Liver (tissue), 10 donors: ENCODE measurements at places on chromosomes 1 and 21.
A peak's percentile ranks its signal among the peaks of the same experiment; 100 is the strongest.

DNA sequence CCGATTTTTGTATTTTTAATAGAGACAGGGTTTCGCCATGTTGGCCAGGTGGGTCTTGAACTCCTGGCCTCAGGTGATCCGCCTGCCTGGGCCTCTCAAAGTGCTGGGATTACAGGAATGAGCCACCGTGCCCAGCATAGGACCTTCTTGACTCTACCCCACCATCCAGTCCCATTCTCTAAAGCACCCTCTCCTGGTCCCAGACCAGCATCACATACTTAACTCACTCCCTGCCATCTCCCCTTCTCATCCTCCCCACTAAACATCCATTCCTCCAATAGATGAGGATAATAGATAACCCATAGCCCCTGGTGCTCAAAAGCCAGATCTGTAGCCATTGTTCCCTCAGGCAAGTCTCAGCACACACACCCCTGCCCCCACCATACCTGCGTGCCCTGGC, 2.1 kb downstream of the ENTREP3 start:
- no peak for DNase-seq

DNA sequence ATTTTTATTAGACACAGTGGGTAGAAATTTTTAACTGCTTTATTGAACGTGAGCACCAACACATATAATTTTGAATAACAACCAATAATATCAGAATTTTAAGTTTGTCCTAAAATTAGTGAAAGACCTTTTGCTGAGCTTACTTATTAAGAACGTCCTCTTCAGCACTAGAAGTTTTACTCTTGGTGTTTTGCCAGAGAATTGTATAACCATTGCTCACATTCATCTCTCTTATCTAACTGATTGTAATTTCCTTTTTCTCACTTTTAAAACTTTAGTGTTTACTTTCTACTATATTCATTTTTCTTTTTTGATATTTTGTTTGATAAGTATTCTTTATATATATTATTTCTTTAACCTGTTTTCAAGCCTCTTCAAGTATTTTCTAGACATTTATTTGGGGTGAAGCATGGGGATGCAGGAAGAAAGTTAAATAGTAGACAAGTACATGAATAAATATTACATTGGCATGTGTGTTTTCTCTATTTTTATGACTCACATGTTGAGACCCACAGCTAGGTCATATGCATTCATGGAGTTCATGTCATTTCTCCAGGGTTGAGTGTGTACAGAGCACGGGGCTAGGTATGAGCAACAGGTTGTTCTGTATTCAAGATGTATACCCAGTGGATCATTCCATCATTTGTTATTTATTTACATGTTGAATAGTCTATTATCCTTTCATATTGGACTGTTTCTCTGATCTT, 90.6 kb downstream of the ATP6V1G3 start:
- no peak for DNase-seq

DNA sequence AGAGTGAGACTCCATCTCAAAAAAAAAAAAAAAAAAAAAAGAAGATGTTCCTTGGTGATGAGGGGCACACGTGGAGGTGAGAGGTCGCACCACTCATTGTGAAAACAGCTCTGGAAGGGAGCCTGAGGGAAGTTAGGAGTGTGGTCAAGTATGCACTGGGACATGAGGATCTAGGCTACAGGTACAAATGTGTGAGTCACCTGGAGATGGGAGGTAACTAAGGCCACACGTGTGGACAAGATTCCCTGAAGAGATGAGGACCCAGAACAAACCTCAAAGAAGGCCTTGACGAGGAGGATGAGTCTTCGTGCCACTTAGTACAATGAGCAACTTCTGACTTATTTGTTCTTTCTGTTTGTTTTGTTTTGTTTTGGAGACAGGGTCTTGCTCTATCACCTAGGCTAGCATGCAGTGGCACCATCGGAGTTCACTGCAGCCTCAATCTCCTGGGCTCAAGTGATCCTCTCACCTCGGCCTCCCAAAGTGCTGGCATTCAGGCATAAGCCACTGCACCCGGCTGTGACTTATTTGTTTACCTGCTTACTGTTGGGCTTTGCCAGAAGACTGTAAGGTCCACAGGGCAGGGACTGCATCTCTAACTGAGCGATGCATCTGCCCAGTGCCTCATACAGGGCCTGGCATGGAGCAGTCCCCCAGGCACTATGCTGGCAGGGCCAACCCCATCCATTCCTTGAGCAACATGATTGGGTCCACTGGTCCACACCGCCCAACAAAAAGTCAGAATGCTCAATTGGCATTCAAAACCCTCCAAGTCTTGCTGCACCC, 6.4 kb downstream of the ASAP3 start:
- DNase-seq: no peak

DNA sequence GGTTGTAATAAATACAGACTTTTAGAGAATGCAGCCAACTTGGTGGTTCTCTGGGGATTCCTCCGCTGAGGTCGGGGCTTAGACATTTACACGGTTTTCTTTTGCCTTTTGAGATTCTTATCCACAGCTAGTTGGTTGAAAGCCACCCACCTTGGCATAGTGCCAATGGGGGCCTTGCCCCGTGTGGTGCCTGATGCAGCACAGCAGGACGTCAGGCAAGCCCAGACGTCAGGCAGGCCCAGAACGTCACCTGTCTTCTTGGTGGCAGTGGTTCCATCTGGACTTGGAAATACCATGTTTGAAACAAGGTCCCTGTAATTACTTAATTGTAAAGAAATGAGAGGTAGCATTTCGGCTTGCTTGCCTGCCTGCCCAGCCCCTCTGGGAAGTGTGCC, 78.5 kb downstream of the GALNT2 start:
- peak; percentile 71 for DNase-seq

DNA sequence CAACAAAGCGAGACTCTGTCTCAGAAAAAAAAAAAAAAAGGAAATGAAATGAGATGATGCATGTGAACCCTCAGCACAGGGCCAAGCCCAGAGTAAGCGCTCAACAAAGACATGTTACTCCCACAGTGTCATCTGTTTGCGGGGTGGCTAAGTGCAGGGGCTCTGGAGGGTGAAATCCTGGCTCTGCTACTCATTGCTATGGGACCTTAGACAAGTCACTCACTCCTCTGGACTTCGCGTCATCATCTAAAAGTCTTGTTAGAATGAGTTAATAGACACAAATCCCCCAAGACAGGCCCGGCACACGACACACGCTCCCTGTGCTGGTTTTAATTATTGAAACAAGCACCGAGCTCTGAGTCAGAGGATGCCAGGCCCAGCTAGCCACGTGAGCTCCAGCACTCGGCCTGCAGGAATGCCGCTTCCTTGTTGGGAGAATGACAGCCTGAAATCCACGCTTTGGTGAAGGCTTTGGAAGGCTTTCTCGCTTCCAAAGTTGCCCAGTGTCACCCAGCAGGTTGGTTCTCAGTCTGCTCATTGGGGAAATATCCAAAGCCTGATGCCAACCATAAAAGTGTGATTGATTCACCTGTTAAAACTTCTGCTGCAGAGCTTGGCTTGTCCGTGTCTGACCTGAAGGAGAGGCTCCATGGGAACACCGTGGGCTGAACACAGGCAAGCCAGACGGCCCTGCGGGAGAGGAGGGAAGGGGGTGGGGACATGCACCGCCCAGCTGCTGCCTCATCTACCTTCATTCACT, 36.7 kb upstream of the TARDBP start:
- DNase-seq: no peak

DNA sequence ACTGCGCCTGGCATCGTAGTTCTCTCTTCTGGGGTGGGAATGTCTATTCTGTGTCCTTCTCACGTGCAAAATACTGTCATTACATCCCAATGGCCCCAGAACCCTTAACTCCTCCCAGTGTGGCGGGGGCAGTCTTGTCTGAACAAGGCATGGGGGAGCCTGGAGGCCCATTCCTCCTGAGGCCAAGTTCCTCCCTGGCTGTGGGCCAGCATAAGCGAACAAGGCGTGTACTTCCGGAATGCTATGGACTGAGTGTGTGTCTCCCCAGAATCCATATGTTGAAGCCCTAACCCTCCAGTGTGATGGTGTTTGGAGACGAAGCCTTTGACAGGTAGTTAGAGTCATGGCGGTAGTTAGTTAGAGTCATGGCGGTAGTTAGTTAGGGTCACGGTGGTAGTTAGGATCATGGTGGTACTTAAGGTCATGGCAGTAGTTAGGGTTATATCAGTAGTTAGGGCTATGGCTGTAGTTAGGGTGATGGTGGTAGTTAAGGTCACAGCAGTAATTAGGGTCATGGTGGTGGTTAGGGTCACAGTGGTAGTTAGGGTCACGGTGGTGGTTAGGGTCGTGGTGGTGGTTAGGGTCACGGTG, 71.0 kb downstream of the PRKCZ start:
- no peak for DNase-seq

DNA sequence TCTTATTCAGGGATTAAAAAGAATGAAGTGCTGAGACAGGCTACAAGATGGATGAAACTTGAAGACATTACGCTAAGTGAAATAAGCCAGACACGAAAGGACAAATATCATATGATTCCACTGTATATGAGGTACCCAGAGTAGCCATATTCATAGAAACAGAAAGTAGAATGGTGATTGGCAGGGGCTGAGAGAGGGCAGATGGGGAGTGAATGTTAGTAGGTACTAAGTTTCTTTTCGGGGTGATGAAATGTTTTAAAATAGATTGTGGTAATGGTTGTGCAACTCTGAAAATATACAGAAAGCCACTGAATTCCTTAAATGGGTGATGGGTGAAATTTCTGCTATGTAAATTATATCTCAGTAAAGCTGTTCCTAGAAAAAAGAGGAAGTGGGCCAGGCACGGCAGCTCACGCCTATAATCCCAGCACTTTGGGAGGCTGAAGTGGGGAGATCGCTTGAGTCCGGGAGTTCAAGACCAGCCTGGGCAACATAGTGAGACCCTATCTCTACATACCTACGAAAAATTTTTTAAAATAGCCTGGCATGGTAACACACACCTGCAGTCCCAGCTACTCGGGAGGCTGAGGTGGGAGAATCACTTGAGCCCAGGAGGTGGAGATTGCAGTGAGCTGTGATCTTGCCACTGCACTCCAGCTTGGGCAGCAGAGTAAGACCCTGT, 15.9 kb downstream of the SLC27A3 start:
- no peak for DNase-seq

DNA sequence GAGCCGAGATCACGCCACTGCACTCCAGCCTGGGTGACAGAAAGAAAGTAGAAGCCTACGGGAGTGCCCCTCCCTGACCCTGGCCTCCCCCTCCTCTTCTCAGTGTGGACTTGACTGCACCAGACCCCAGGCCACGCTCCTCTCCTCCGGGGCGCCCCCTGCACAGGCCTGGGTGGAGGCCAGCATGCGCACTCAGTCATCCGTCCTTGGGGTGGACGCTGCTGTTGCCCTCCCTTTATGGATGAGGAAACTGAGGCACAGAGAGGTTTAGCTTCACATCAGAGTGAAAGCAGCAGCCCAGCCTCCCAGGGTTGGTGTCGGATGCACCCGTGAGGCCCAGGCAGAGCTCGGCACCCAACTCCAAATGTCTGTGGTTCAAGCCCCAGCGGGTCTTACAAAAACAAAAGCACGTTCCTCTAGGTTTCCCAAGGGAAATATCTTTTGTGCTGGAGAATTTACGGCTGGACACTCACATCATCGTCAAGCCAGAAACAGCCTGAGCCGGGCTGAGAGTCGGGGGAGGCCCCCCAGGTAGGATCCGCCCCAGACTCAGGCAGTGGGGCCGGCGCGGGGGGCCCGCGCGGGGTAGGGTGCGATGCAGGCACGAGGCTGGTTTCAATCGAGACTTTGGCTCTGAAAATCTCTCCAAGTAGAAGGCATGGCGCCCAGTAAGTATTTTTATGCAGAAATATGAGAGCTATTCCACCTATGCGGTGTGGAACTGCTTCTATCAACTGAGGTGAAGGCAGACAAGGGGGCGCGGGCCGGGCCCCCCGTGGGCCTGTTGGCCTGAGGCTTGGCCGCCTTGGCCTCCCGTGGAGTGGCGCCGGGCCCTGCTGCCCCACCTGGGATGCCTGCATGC, 36.6 kb downstream of the MORN1 start:
- DNase-seq: no peak

- DNase-seq: no peak
These were observed 120.2 kb downstream of the ROR1 start for GRCh38 chr1:63893976-63894375.

DNA sequence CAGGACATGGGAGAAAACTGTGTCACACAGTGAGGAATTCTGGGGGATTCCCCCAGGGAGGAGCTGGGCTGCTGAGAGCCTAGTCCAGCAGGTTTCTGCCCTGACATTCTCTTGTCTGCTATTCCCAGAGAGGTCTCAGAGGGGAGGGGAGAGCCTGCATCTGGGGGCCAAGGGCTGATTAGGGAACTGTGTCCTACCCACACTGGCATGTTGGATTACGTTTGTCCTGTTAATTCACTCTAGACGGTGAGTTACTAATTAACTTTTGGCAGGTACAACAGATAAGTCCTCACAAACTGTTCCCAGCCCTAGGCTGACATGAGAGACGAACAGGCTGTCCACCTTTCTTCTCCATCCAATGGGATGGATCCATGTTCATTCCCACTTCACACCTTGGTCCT, 2.6 kb upstream of the SH3BGRL3 start:
- DNase-seq: no peak

DNA sequence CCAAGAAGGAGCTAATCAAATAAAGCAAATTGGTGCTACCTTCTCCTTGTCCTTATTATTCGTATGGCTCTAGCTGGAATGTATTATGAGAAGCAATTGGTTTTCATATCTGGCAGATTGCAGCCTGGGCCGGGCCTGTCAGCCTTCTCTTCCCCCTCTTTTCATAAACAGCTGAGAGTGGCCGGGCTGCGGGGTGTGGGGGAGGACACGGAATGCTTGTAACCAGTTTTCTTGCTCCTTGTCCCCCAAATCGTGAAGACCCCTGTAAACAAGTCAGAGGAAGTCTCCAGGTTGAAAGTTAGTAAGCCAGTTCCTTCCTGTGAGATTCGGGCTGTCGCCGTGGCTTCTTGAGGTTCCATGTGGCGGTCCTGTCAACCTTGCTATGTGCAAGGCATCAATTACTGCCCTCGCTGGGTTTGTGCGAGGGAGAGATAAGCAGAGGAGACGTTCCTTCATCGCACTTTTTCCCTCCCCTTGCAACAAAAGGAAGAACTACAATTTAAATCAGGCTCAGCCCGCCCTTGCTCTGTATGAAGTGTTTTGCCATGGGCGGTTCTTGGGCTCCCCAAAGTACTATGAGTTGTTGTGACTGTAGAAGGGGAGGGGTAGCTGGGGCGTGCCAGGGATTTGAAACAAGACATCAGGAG, 450.7 kb downstream of the CAMTA1 start:
- DNase-seq: peak; percentile 22

DNA sequence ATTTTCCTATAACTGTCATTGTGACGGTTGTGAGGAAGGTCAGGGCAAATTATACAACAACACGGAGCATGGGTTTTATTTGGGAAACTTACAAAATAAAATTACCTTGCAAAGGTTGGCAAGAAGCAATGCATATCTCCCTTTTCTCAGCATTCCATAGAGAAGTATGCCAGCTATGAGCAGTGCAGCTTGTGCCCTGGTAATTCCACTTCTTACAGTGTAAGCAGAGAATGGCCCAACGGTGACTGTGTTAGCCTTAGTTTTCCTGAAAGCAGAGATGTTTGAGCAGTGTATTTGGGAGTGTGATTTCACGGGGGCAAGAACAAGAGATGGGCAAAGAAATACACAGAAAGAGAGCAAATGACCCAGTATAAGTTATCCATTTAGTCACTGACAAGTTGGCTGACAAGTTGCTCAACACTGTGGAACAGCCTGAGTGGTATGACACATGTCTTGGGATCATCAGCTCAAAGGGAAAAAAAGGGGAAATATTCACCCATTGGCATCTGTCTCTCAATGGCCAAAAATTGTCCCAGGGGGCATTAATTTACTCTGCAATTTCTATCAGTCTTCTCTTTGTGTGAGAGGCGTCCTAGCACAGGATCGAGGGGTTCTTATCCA, 210.9 kb upstream of the NRIP1 start:
- DNase-seq: no peak

GRCh38 chr1:205179842-205180241, 31.7 kb downstream of the DSTYK start:
- DNase-seq: no peak
